Iris pigment epithelial cell (primary cell): ENCODE measurements at places on chromosomes 5 and 9.

DNA sequence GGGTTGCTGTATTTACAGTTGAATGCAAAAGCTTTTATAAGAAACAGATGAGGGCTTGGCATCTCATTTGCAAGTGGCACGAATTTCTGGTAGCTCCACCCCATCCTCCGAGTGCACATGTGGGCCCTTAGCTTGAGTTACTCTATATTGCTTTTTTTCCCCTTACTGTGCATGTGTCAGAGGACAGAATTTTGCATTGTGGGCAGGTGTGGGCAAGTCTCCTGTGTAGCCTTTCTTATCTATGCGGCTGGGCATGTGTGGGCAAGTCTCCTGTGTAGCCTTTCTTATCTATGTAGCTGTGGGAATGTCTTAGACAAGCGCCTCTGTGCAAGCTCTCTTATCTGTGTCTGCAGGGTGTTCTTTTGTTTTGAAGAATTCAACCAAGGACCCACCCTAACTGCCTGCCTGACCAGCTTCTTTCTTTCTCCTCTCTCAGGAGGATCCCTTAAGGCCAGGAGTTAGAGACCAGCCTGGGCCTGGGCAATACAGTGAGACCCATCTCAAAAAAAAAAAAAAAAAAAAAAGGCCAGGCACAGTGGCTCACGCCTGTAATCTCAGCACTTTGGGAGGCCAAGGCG is 34.1 kb upstream of the SIL1 start:
- DNase-seq = no peak

- DNase-seq = no peak
Measured at GRCh38 chr5:16137177-16137576, 42.4 kb downstream of the MARCHF11 start.

DNA sequence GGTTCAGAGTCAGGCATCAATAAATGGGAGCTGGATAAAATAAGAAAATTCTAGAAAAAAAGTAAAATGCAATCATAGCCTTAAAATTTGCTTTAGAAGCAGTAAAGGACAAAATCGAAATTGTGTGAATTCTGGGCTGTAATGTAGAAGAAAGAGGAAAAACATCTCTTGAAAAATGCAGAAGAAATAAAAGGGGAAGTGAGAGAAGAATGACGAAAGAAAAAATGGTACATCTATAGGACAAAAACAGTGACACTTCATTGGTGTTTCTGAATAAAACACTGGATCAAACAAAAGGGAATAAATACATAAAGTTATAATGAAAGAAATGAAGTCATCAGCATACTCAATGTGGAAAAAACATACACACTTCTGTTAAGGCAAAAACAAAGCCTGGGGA is 642.3 kb downstream of the ACTL7B start:
- DNase-seq = no peak

- DNase-seq = no peak
Measured at GRCh38 chr5:152329761-152330283, 75.3 kb downstream of the NMUR2 start.

GRCh38 chr5:42399702-42400101 is 23.5 kb upstream of the GHR start:
- DNase-seq = no peak
